ENCODE measurements at places on chromosomes 4 and X.
A peak's percentile ranks its signal among the peaks of the same experiment; 100 is the strongest.

GRCh38 chr4:53974561-53974960, 89.8 kb downstream of the CHIC2 start:
- DNase-seq = no peak

DNA sequence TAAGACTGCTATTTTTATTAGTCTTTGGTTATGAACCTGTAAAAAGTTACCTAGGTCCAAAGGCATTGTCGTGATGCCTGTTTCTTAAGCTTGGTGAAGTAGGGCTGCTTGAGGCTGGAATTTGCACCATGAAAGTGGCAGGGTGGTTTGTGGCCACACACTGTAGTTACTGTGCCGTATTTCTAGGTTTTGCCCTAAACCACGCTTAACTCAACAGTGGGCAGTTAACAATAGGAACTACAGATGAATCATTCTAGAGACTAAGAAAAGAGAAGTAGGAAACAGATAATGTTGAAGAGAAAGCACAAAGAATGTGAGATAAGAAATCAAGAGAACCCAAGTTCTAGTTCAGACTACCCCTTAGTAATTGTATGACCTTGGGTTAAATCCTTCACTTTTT, 11.5 kb downstream of the ETNPPL start:
- no peak for DNase-seq

GRCh38 chrX:652341-652741, 21.8 kb downstream of the SHOX start:
- no peak for DNase-seq

DNA sequence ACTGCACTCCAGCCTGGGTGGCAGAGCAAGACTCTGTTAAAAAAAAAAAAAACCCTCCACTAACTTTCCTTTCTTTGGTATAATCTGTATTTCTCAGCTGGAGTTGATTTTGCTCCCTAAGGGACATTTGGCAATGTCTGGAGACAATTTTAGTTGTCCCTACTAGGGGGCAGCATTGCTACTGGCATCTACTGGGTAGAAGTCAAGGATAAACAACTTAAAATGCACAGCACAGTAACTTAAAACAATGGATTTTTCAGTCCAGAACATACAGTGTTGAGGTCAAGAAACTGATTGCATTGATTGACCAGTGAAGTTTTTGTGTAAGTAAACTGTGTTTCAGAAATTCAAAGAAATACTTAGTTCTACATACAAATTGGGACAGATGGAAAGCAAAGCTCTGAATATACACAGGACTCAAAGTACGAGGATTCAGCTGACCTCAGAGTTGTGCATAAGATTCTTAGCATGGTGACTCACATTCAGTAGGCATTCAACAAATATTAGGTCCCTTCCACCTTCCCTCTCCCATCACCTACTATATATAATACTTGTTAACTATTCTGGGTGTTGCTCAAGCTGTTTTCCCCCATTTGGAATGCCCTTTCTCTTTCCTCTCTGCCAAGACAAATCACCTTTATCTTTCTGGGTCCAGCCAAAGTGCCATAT, 8.8 kb downstream of the DDX53 start:
- no peak for DNase-seq

GRCh38 chrX:12894074-12895030, 12.1 kb upstream of the TLR8 start:
- DNase-seq = peak; percentile 25

DNA sequence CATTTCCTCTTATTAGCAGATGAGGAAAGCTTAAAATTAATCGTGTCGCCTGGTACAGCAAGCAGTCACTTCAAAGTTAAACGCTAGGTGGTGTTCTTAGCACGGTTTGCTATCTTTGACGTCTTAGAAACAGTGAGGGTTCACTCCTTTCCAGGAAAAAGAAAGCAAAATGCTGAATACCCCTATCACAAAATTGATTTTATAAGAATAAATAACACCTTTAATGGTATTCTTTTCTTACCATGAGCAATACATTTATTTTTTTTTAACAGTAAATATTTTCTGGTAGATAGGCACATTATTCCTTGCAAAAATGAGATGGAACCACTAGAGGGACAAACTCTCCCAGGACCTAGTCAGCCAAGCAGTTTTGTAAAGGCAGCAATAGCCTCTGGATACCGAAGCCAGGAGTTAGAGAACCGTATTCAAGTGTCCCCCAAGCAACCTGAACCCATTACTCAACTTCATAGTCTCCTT, 153.9 kb downstream of the KDR start:
- peak; percentile 51 for DNase-seq

DNA sequence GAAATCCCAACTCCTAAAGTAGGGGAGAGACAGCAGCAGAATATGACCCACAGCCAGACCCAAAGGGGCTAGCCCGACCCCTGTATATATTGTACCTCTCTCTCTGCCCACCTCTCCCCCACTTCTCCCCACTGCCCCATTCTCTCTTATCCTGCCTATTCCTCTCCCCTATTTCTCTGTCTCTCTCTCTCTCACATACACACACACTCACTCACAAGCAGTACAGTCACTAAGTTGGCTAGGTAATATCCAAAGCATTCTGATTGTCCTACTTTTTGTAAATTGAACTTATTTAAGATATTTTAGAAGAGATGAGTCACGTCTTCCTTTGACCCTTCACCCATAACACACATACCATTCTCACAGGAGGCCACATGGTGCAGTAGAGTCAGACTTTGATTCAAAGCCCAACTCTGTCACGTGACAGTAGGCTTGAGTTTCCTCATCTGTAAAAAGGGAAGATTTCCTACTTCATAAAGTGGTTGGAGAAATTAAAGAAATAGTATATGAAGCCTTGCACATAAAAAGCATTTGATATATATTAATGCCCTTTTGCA, 29.5 kb downstream of the SRPX2 start:
- no peak for DNase-seq

DNA sequence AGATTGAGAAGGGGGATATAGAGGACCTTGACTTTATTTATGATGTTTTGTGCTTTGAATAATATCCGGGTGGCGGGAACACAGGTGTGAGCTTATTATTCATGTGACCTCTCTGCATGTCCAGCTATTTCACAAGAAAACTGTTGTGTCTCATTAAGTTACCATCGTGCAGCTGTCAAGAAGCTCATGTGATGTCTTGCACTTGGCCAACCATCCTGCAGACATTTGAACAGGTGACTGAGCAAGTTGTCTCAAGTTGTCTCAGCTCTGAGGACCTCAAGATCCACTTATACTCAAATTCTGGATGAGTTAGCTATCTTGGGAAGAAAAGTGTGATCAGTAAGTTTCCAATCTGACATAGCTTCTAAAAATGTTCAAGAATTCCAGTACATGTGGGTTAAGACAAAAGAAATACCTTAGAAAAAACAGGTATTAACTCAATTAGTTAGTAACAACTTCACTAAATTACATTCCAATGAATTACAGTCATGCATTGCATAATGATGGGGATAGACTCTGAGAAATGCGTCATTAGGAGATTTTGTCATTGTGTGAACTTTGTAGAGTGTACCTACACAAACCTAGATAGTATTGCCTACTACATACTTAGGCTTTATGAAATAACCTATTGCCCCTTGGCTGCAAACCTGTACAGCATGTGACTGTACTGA, 462.2 kb downstream of the INPP4B start:
- DNase-seq = no peak

DNA sequence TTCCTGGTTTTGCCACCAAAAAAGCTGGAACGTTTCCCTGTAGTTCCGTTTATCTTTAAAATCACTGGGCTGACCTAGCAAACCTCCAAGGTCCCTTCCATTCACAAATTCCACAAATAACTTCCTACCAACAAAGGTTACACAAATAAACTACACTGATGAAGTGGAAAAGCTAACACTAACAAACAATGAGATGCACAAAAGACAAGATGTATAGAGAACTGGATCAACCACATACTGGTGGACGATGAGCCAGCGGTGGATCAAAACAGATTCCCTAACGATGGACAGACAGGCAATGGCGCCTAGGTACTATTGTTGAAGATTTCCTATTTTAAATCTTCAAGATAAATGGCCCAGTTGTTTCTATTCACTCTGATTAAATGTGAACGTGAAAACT, 15.5 kb downstream of the AFAP1 start:
- no peak for DNase-seq

- no peak for DNase-seq
Observed at GRCh38 chr4:24053934-24054333, 164.1 kb upstream of the PPARGC1A start.

DNA sequence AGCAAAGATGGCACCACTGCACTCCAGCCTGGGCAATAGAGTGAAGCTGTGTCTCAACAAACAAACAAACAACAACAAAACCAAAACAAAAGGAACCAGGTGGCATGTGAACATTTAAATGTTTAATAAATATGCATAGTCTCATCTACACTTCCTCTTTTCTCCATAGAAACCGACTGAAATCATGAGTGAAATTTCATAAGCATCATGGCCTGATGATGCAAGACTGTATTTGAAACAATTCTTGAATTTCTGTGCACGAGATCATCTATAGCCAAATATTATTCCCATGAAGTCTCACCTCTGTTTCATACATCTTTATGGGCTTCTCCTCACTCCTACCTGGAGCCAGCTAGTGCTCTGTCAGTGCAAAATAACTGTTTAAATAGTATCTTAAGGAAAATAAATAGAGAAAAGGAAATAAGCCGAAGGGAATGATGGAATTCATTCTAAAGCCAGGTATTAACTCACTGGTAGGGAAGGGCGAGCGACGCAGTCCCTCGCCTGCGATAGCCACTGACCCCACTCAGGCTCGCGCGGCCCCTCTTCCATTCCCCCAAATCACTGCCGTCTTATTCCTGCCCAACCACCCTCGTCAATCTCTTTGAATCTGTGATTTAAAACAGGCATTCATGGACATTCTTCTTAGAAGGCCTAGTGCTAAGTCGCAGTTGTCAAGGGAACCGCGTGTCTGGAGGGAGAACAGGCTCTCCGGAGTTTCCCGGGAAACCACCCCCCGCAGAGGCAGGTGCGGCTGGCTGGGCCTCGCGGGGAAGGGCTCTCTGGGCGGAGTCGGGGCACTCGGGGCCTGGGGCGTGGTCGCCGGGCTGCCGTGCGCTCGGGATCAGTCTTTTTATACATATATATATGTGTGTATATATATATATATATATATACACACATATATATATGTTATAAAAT, 52.4 kb upstream of the TRIM2 start:
- DNase-seq = peak; percentile 36

DNA sequence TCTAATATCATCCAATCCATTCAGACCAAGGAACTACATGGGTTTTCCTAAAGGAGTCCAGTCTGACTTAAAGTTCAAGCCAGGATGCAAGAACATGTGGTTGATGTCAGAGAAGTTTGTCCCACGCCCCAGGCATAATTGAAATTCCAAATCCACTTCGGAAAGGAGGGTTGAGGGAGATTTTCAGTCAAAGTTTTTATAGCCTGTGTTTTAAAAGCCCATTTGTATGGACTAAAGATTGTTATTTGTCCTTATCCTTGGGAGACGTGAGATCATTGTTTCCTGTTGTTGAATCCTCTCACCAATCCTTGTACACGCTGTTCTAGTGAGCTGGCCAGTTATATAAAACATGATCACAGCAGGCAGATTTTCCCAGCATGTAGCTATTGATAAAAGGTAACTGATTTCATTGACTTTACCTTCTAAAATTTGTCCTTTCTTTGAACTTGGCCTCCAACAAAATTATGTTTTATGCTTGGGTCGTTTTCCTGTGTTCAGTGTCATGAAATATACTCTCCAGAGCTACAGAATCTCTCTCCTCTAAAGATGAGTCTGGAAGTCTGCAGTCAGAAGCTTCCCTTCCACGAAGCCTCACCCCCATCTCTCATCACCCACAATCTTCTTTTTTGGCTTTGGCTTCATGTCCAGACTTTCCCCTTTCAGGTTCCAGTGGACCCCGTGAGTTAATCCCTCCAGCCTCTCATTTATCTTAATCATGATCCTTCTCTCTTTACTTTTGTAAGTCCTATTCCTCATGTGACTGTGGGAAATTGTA, 92.9 kb downstream of the ATP10D start:
- DNase-seq = no peak

DNA sequence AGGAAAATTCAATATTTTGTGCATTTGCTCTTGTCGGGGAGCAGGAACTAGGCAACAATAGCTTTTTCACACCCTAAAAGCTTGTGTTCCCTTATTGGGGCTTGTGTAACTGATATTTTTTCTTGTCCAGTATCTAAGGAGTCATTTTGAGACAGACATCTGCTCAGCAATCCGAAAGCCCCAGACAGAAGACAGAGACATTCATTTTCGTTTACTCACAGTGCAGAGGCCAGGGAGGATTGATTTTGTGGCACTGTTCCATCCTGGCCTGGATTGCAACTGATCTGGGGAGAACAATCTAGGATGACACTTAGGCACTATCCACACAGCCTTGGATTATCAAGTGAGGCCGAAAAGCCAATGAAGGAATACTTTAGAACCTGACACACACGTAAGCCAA, 27.4 kb upstream of the PLAC1 start:
- DNase-seq = no peak

DNA sequence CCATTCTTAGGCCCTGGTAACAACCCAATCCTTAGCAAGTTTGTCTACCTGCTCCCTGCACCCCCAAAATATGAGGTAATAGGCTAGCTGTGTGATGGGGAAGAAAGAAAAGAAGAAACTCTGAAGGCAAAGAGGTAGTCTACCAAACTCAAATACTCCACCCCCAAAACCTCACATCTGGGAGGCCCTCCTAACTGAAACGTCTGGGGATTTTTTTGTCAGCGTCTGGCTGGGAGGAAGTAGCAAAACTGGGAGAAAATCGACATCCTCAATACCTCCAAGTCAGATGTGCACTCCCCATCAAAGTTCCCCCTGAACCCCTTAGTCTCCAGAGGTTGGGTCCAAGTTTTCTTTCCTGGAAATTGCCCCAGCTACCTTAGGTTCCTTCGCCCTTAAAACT, 1.0 kb downstream of the LAMP2 start:
- no peak for DNase-seq

DNA sequence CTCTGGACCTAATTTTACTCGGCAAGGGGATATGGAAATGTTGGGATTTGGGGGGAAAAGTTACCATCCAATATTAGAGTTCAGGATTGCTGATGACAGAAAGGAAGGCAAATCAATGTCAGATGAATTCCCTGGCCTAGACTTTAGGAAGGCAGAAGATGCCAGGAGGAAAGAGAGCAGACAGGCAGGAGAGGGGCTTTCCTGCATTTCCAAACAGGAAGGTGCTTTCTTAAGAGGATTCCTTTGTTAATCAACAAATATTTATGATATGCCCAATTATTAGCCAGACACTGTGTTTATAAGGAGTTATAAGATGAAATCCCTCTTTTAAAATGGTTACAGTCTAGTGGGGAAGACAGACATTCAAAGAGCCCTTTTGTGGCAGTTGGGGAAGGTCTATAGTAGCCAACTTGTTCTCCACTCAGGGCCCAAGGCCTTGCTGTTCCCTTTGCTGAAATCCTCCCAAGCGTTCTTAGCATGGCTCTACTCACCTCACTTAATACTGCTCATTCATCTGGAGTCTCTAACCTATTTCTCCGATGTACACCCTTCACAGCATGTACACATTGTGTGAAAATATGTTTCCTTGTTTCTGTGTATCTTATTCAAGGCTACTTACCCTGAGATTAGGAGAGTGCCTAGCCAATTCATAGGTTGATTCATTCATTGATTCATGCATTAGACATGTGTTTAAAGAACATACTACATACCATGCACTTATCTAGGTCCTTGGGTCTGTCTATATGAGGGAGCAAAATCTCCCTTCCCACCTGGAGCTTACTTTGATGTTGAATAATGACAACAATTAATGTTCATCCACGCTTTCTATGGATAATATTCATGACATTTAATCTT, 5.3 kb downstream of the IGFBP7 start:
- DNase-seq = no peak

GRCh38 chr4:21765810-21766407, 182.7 kb downstream of the KCNIP4 start:
- DNase-seq = peak; percentile 38
